NCI-H2029 treated with DMSO at 0.1 percent for 48 hours (cell line): ENCODE measurements at places on chromosomes 12 and 14.

GRCh38 chr12:99453836-99454538 lies 193.6 kb upstream of the GARIN6 start:
- no peak for DNase-seq

- DNase-seq = no peak
Observed at GRCh38 chr14:68403191-68404145, 389.4 kb downstream of the ZFP36L1 start.

GRCh38 chr14:68979722-68980451 lies 785 bp upstream of the ACTN1 start:
- DNase-seq = no peak

GRCh38 chr12:51505360-51506105 lies 80.9 kb downstream of the SLC4A8 start:
- no peak for DNase-seq

DNA sequence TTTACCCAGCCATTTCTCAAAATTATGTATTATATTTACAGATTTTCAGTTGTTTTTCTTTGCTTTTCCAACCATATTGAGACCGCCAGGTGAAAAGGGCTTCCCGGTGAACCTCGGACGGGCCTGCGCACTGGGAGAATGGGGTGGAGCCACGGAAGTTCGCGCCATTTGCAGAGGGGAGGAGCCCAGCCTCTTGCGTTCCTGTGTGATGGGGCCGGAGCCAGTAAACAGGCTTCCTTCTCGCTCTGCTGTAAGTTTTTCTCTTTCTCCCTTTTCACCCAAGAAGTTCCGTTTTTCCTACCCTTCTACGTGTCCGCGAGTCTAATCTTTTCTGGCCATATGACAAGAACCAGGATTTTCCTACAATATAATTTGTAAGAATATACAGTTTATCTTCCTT lies 1108.8 kb upstream of the SEL1L start:
- DNase-seq = no peak

DNA sequence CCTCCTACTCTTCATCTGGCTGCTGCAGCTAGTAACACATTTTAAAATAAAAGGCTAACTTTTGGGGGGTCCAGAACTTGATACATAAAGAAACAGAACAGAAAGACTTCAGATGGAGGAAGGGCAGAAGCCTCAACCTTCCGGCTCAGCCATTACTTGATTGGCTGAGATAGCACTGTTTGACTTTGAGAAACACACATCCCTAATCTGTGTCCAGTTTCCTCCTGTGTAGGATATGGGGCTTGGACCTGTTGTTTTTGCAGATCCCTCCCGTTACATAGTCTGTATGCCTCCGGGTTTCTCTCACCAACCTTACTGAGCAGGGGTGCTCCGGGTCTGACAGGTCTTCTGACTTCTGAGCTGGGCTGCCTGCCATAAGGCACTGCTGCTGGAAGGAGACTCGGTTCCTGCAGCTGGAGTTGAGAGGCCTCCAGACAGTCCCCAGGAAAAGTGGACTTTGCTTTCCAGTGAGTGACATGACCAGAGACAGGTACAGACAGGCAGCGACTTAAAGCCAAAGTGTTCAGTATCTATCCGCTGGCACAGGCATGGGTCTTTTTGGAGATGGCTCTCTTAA lies 8.3 kb upstream of the ZNF641 start:
- no peak for DNase-seq
